Stimulated activated CD8-positive, alpha-beta memory T cell treated with anti-CD3 and anti-CD28 coated beads, Interleukin-15, amount 100 ng/mL, for 48 hours (primary cell): ENCODE measurements at places on chromosomes 6 and 20.

DNA sequence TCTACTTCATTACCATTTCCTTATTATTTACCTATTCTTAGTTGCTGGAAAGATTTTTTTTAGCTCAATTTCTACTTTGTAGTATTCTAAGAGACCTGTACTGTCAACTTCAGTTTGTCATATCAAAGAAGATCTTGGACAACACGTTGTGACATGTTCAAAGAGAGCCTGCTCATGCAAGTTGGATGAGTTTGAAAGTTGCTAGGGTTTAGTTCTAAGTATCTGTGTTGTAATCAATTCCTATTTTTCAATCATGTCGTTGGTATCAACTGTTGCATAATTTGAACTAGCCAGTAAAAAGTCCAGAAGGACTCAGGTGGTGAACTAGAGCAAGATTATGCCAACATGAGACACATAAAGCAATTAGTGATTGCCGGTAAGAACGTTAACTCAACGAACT lies 30.2 kb downstream of the PKIB start:
- DNase-seq, result no peak

DNA sequence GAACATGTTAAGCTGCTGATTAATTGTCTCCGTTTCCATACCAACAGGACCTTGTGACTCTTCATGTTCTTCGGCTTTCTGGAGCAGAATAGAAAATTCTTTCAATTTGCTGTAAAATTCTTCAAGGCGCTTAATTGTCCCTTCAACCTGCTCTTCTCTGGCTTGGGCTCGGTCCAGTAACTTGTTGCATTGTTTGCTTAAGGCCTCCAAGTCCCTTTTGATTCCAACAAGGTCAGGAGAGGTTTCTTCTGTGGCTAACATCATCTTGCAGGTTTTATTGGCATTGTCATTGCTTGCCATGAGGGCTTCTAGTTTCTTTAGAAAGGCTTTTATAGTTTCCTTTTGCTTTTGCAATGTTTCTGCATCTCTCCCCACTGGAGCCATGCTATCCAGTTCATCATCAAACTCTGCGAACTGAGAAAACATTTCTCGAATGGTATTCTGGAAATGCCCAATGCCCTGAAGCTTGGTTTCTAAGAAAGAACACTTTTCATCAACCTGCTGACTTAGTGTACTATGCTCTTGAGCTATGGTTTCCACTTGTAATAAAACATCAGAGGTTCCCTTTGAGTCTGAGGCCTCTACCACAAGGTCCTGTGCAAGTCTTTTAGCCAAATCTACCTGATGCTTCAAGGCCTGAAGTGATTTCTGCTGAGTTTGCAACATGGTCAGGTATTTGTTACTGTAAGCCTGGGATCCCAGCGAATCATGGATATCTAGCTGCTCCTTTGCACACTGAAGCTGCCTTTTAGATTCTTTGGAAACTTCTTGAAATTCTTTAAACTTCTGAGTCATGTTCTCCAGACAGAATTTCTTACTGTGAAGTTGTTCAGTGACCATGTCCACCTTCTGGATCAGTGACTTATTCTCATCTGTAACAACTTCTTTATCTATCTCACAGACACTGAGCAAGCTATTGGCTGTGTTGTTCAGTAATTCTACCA lies 90.2 kb downstream of the DST start:
- no peak for DNase-seq

GRCh38 chr20:32439132-32439829 lies 81.2 kb downstream of the ASXL1 start:
- peak; percentile 46 for DNase-seq

- no peak for DNase-seq
Observed at GRCh38 chr6:12555781-12556180, 160.8 kb upstream of the PHACTR1 start.

GRCh38 chr6:72636215-72636614 lies 14.4 kb downstream of the KCNQ5 start:
- no peak for DNase-seq

DNA sequence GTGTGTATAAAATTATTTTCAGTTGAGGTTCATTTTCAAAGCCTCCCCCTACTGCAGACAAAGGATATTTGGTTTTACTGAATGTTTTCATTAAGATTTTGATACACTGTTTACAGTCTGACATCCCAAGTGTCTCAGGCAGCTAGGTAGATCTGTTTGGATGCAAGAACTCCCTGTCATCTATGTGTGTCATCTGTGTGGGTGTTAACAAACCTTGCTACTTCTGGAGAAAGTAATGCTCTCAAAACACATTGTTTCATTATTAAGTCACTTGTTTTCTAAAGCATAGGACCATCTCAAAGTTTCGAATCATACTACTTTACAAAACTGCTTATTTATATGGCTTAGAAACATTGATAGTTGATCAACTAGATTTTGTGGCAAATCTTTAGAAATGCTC lies 114.5 kb upstream of the TMEM170B start:
- DNase-seq, result no peak

GRCh38 chr6:143953922-143954321 lies 54.1 kb downstream of the PLAGL1 start:
- DNase-seq, result no peak

GRCh38 chr20:24995741-24996448 lies 3.3 kb upstream of the APMAP start:
- DNase-seq, result no peak
